ENCODE measurements at places on chromosomes 1 and 21.

- DNase-seq: no peak
Measured at GRCh38 chr1:61380561-61380960, 298.2 kb downstream of the NFIA start.

DNA sequence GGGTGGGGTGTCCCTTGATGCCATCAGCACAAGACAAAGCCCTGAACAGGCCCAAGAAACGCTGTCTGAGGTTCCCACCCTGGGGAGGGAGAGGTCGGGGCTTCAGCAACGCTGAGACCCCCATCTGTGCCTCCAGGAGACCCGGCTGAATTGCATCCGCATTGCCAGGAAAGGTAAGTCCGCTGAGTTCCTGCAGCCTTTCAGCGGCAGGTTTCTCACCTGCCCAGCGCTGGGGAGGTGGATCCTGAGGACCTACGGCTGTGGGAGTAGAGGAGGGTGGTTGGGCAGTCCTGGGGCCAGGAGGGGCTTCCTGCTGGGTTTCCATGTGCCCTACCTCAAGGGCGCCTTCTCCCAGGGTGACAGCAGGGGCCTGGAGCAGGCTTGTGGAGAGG lies 47.5 kb downstream of the PTPRU start:
- no peak for DNase-seq

GRCh38 chr1:109822749-109823542 lies 59.2 kb upstream of the EPS8L3 start:
- no peak for DNase-seq

- DNase-seq: peak; percentile 35
Measured at GRCh38 chr1:8424539-8425116, 106.7 kb downstream of the SLC45A1 start.

DNA sequence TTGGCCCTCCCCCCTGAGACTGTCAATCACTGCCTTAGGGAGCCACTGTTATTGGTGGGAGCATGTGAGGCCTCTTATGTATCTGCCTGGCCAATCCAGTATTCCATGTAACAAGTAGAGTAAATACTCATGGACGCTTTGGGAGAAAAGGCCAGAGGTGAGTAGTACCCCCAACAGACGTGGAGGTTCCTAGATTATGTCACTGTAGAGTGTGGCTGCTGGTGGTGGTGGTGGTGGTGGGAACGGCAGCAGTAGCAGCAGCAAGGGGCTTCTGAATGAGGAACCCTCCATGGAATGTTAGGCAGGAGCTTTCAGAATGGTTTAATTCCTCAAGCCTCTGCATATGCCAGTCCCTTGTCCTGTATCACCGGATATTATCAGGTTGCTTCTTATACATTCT lies 118.5 kb downstream of the UCK2 start:
- no peak for DNase-seq

DNA sequence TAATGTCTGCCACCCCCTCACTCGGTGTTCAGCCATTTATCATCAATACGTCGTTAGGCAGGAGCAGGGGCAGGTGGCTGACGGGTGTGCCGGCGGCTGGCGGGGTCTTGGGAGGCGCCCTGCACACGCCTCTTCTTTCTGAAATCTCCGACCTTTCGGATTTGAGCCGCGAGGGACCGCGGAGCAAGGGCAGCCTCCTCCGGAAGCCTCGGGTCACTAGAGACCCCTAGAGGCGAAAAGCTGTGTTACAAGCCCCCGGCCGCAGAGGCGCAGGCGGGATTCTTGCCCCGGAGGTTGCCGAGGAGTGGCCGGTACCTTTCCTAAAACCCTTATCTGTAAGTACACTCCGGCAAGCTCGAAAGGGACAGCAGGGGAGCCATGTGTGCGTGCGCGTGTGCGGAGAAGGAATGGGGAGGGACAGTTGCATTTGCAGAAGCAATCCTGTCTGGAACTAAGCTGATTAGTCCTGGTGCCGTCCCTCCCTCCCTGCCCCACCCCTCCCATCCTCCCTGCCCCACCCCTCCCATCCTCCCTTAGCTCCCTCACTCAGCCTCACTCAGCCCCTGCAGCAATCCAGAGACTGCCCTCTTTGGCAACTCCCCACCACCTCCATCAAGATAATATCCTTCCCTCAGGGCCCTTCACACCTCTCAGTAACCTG lies 11.0 kb downstream of the BRINP2 start:
- DNase-seq: no peak

- DNase-seq: no peak
Measured at GRCh38 chr1:212111536-212111935, 76.0 kb downstream of the DTL start.

- no peak for DNase-seq
Measured at GRCh38 chr1:3289502-3289901, 165.0 kb upstream of the ARHGEF16 start.

GRCh38 chr1:185408700-185409270 lies 91.7 kb upstream of the IVNS1ABP start:
- DNase-seq: no peak

DNA sequence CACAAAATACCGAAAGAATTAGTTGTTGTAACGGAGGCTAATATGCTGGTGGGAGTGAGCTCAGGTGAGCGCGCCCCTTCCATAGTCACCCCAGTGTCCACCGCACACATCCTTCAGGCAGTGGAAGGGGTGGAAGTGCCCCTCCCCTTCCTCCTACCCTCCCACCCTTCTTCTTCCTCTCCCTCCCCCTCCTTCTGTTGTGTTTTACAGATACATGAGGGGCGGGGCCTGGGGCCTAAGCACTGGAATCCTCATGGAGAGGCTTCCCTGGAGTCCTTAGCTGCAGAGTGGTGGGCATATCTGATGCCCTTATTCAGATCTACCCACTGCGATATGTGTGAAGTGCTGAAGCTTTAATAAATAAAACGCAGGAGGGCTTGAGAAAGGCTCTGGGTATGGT lies 10.3 kb upstream of the ADARB1 start:
- no peak for DNase-seq

DNA sequence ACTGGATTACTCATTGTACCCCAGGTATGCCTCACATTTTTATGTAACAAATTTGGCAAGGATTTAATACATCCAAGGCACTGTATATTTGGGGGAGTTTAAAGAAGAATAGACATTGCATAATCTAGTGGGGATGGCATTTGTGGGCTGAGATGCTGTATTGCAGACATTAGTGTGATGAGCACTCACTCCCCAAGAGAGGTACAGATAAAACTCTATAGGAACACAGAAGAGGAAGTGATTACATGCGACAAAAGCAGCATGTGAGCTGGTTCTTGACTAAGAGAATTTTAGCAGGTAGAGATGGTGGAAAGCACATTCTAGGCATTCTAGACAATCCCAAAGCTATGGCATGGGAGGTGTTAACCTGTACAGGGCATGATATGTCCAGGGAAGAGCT lies 24.2 kb upstream of the CDC14A start:
- DNase-seq: no peak

- DNase-seq: no peak
Measured at GRCh38 chr21:16421007-16421406, 691.2 kb downstream of the USP25 start.

- DNase-seq: no peak
Measured at GRCh38 chr21:44758781-44759627, 42.6 kb downstream of the UBE2G2 start.

DNA sequence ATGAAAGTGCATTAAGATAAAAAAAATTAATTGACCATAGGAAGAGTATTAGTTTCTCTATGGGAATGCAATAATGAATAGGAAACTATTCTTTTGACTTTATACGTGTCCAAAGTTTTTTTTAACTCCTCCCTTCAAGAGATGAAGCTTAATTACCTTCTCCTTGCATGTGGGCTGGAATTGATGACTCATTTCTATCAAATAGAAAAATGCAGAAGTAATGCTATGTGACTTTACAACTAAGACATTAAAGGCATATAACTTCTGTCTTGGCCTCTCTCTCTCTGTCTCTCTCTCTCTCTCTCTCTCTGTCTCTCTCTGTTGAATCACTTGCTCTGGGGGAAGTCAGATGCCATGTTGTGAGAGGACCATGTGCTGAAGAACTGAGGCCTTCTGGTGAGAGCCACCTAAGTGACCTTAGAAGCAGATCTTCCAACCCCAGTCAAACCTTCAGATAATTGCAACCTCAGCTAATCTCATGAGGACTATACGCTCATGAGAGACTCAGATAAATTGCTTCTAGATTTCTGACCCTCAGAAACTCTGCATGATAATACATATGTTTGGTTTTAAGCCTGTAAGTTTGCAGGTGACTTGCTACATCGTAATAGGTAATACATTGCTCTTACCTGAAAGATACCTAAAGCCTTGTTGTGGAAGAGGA lies 414.2 kb downstream of the KCNT2 start:
- no peak for DNase-seq

GRCh38 chr1:12178511-12178910 lies 11.7 kb downstream of the TNFRSF1B start:
- DNase-seq: no peak

GRCh38 chr1:155326020-155326526 lies 5.4 kb downstream of the RUSC1 start:
- no peak for DNase-seq

DNA sequence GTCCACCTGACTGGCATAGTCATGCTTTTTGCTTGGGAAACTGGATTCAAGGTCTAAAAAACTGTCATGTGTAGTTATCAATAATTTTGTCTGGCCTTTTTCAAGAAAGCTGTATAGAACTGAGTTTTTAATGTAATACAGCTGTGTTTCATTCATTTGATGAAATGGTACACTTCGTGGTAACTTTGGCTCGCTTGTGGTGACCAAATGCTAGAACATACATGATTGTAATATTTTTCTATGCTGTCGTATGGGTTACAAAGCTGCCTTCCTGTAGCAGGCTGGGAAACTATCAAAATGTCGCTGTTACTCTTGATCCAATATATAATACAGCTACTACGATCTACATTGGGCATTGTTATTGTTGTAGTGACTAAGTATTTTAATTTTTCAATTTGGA lies 2.1 kb downstream of the LRRC42 start:
- DNase-seq: no peak

DNA sequence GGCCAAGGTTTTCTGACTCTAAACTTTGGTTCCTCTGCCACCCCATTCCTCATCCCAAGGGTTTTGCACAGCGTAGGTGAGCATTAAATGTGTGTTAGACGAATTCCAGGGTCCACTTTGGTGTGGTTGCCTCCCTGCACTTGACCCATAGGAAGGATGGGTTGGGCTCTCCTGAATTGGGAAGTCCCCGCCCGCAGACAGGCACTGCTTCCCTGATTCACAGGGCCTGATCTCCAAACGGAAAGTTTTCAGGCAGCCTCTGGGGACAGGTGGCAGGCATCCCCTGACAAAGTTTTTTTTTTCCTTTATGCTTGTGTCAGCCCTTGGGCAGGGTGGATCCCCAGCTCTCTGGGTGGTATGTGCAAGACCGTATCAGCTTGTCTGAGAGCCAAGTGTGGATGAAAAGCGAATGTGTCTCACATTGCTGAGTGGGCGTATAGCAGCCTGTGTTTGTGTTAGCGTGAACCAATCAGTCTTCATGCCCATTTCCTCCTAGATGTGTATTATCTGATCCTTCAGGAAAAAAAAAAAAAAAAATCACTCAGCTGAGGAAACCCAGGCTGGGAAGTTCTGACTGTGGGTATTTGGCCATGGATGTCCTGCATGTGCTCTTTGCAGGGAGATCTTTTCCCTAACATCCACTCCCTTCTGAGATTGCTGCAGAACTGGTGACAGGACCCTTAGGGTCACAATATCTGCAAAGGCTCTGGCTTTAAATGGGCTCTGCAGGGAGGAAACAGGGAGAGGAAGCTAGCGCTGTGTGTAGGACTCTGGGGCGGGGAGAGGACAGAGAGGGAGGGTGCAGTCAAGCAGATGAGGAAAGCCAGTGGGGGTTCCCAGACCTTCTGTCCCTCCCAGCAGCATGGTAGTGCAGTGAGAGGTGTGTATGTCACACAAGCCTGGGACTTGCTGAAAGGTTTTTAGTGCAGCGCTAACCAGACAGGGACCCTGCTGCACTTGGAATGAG lies 42.2 kb upstream of the TRABD2B start:
- DNase-seq: no peak

- DNase-seq: no peak
Measured at GRCh38 chr1:212533148-212533517, 75.4 kb upstream of the ATF3 start.

- no peak for DNase-seq
Measured at GRCh38 chr1:41239988-41240610, 2.0 kb downstream of the SCMH1 start.

Measured in stimulated activated CD4-positive, alpha-beta T cell treated with anti-CD3 and anti-CD28 coated beads, TNF-alpha, amount 100 ng/mL, for 24 hours (primary cell).